Stimulated activated CD8-positive, alpha-beta memory T cell treated with anti-CD3 and anti-CD28 coated beads, Interleukin-4, amount 100 ng/mL, for 1 hour (primary cell): ENCODE measurements at places on chromosomes 4 and X.

DNA sequence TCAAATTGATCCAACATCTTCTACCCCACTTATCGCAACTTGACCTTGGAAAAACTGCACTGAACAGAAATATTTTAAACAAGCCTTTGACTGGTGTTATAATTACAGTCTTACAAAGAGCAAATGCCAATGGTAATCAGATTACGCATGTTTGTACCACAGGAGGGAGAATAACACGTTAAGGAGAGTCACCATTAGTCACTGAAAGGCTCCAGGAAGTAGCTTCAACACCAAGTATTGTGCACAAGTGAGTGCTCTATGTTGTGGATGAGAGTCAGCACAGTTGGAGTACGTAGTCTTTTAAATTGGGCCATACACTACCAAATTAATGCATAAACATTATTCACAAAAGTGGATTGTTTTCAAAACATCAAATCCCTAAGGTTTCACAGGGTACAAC lies 1081.5 kb upstream of the TENM3 start:
- no peak for DNase-seq

GRCh38 chr4:98248934-98249333 lies 12.2 kb upstream of the RAP1GDS1 start:
- DNase-seq, result no peak

DNA sequence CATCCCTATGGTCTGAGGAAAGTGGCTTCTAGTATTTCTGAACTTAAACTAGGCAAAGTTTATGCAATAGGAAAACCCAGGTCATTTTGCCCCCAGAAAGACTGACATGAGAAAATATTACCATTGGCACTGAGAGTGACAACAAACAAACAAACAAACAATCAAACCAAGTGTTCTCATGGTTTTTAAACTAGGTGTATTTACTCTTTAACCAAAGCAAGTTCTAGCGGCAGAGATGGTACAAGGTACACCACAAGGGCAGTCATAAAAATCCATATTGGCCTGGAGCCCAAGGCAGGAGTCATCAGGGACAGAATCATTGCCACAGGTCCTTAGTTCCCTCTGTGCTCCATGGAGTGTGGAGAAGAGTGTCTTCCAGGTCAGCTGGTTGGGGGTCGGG lies 26.0 kb upstream of the ENPEP start:
- no peak for DNase-seq

DNA sequence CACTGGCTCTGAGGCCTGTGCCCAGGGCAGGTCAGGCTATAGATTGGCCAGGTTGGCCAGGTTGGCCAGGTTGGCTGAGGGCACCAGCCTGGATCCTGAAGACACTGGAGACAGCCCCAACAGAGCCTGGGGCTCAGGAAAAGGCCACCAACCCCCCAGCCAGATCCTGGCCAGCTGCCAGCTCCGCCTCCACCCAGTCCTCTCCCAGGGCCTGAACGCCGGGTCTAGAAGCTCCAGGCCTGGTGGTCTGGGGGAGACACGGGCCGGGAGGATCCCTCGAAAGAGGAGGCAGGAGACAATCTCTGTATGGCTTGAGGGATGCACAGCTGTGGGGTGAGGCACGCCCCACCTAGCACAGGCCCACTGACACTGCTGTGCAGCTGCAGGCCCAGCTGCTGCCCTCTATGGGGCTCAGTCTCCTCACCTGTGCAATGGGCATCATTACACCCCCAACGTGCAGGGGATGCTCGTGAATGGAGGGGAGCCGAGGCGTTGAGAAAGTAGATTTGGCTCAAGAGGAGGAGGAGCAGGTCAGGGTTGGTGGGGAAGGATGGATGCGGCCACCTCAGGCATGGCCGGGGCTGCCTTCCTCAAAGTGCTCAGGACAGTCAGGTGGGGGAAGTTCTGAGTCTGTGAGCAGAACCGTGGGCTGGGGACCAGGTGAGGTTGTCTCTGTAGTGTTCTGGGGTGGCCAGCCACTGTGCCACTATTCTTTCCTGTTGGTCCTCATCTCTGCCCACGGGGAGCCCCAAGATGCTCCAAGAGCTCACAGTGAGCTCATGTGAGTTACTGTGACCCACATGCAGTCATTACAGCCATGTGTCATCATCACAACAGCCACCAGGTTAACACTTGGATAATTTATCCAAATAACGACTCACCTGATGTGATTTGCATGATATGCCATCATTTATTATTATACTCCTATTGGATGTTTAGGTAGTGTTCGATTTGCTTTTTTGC lies 10.8 kb upstream of the GAGE10 start:
- DNase-seq, result no peak

DNA sequence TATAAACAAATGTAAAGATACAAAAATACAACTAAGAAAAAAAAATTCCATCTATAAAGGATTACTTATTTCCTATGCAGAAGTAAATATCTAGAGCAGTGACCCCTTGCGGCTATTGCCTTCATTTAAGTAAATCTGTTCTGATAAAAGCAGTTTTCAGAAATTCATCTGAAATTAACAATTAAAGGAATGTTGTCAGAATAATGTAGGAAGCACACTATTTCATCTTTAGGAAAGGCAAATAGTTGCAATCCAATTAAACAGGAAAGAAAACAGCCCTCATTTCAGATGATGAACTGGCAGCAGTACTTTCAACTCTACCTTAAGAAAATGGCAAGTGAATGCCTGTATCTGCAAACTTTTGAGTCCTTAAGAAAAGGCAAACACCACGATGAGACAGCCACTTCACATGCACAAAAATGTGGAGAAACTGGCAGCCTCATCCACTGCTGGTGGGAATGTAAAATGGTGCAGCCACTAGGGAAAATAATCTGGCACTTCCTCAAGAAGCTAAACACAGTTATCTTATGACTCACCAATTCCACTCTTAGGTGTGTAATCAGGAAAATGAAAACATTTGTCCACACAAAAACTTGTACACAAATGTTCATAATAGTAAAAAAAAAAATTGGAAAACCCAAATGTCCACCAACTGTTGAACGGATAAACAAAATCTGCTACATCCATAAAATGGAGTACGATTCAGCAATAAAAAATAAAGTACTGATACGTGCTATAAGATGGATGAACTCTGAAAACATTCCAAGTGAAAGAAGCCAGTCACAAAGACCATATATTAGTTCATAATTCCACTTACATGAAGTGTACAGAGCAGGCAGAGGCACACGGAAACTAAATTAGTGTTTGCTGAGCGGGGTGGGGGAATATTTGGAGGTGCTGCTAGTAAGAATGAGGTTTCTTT lies 2.0 kb upstream of the THAP9 start:
- no peak for DNase-seq

- DNase-seq, result no peak
Observed at GRCh38 chr4:10635091-10635490, 49.5 kb downstream of the CLNK start.

GRCh38 chrX:17597836-17598439 lies 139.4 kb upstream of the SCML1 start:
- DNase-seq, result no peak

DNA sequence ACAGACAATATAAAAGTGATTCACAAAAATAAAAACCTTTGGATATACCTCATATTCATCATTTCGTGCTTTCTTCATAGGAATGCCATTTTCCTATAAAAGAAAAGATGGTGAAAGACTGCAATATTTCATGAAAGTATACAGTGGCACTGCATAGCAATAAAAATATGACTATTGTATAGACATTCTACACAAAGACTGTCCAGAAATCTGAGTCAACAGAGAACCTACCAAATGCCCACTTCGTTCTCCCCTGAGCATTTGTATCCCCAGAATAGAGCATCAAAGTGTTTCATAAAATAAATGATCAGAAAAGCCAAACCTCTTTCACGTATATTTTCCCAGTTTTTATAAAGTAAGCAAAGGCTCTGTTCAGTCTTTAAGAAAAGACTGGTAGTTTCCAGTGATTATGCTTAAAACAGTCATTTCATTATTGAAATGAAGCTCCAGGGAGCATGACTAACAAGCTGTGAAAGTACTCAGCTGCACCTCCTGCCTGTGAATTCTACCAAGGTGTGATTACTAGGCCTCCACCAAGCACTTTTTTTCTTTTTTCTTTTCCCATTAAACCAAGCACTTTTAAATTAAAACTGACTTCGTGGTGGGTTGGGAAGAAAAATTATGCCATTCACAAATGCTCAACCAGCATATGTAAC lies 20.2 kb downstream of the PPA2 start:
- no peak for DNase-seq

- DNase-seq, result no peak
Observed at GRCh38 chr4:132124624-132124974, 1024.5 kb upstream of the PCDH10 start.

- DNase-seq, result no peak
Observed at GRCh38 chrX:133302775-133303445, 84.8 kb upstream of the TFDP3 start.

DNA sequence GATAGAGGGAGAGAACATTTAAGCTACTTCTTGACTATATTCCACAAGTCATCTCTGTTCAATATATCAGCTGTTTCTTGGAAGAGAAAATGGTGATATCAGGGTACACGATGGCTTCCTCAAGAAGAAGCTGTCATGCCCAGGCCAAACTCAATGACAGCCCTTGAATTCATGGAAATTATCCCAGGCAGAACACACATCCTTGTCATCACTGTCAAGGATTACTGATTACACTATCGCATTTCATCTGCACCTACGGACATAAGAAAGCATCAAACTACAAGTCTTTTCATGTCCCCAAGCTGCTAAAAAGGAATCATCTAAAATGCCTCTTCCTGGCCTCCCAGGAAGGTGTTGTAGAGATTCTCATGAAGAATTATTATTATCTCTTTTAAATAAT lies 165.2 kb upstream of the SLC7A11 start:
- no peak for DNase-seq

GRCh38 chr4:1559896-1560650 lies 124.0 kb downstream of the FAM53A start:
- no peak for DNase-seq

- no peak for DNase-seq
Observed at GRCh38 chrX:148204195-148204594, 223.1 kb downstream of the FMR1NB start.

DNA sequence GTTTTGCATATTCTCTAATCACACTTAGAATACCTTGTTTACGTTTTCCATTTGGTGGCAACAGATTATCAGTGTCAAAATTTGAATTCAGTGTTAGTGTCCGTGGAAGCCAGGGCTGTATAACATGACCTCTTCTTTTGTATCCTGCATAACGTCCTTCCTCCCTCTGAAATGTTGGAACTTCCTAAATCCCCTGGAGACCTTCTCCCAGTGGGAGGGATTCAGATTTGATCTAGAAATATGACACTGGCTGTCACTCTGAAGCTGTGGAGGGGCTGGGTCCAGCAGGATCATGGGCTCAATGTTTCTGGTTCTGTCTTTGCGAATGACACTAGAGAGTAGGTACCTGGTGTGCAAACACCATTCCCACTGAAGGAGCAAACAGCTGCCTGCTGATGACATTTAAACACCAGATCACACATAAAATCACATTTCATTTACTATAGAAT lies 850 bp upstream of the CXCL3 start:
- DNase-seq, result no peak

GRCh38 chr4:1711571-1712215 lies 426 bp downstream of the SLBP start:
- DNase-seq, result no peak

DNA sequence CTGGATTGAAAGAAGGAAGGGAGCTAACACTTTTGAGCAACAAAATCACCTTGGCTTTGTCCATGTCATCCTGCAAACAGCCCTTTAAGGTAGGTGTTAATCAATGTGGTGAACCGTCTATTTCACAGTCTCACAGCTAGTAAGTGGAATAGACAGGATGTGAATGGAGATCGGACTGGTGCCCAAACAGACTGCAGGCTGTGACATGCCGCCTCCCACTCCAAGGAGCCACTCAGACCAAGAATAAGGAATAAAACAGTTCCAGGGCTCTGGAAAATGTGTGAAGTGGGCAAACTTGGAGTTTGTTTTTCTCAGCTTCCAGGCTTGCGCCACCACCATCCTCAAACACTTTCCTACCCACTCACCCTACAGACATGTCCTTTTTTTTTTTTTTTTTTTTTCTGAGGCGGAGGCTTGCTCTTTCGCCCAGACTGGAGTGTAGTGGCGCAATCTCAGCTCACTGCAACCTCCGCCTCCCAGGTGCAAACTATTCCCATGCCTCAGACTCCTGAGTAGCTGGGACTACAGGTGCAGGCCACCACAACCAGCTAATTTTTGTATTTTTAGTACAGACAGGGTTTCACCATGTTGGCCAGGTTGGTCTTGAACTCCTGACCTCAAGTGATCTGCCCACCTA lies 57.7 kb upstream of the SEC24B start:
- no peak for DNase-seq

DNA sequence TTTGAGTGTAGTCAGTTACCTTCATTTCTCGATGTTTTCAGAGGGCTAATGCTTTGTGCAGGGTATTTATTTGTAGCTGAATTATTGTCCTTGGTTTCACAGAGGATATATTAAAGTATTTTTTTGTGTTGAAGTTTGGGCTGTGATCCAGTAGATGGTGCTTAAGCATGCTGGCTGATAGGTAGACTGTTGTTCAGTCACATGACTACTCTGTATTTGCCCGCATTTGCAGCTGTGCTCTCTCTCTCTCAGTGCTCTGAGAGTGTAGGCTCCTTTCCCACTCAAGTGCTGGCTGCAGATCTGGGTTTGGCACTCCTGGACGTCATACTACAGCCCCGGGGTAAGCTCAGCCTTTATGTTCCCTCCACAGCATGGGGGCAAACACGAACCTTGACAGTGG lies 21.7 kb downstream of the RAB40AL start:
- DNase-seq, result no peak

DNA sequence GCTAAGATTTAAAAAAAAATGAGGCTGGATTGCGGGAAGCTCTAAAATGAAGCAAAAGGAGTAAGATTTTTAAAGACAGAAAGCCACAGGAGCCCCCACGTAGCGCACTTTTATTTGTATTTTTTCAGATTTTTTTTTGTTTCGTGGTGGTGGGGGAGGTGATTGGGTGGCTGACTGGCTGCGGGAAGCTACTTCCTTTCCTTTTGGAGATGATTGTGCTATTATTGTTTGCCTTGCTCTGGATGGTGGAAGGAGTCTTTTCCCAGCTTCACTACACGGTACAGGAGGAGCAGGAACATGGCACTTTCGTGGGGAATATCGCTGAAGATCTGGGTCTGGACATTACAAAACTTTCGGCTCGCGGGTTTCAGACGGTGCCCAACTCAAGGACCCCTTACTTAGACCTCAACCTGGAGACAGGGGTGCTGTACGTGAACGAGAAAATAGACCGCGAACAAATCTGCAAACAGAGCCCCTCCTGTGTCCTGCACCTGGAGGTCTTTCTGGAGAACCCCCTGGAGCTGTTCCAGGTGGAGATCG lies 908 bp downstream of the PCDH10 start:
- no peak for DNase-seq

GRCh38 chrX:106510713-106511403 lies 100.9 kb upstream of the RADX start:
- DNase-seq, result no peak

GRCh38 chr4:83150653-83151330 lies 36.3 kb upstream of the PLAC8 start:
- no peak for DNase-seq

DNA sequence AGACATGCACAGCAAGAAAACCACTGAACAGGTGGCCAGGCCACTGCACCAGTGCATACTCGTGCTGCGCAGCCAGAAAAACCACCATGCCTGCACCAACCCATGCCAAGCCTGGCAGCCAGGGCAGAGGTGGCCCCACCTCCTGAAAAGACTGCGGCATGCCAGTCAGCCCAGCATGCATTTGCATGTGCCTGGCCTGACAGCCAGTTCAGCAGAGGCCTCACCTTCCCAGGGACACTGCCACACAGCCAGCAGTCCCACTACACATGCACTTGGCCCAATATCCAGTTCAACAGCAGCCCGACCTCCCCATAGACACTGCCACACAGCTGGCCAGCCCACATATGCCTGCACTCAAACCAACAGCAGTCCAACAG lies 43.5 kb upstream of the DDX60 start:
- no peak for DNase-seq
